ENCODE measurements at places on chromosomes 3 and 15.

- no peak for DNase-seq
These were observed 59.7 kb upstream of the TBL1XR1 start for GRCh38 chr3:177257006-177257405.

DNA sequence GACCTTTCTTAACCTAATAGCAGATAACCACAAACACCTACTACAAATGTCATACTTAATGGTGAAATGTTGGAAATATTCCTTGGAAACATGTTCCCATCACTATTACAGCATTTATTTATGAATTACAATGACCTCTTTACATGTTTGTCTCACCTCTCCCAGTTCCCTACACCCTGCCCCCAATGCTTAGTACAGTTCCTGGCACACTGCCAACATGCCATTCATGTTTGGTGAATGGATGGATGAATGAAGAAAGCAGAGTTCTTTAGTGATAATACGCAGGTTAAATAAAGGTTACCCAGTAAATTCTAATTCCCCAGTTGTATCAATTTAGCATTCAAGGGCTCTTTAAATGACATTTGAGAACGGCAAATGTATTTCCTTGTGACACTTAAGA is 259.9 kb upstream of the ATP11B start:
- no peak for DNase-seq

DNA sequence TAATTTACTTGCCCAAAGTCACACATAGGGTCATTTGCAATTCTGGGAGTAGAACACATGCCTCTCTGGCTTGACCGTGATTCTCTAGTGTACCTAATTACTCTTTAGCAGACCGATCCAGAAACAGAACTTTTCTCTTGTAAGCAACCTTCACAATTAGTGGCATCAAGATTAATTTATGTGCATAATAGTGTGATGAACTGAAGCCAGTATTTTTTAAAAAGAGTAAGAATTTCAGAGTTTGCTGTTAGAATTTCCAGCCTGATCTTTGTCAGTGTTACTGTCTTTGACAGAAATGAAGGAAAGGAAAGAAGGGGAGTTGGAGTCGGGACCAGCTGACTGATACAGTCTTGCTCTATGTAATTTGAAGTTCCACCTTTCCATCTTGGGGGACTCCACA is 137.1 kb downstream of the SPATA16 start:
- DNase-seq, result no peak

DNA sequence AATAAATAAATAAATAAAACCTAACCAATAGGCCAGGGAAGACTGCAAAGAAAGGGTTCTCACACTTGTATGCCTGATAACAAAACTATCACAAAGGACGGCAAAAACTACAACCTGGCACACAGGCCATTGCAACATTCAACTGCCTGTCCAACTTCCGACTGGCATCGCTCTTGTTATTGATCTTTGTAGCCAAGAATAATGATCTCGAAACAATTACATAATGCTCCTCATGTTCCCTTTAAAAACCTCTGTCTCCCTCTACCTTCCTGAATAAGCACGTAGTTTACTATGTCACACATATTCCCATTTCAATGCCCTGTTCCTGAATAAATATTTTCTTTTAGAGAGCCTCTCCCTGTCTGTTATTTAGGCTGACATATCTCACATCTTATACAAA is 74.3 kb downstream of the B3GNT5 start:
- no peak for DNase-seq

GRCh38 chr15:77773903-77774302 is 141.2 kb upstream of the LINGO1 start:
- no peak for DNase-seq

DNA sequence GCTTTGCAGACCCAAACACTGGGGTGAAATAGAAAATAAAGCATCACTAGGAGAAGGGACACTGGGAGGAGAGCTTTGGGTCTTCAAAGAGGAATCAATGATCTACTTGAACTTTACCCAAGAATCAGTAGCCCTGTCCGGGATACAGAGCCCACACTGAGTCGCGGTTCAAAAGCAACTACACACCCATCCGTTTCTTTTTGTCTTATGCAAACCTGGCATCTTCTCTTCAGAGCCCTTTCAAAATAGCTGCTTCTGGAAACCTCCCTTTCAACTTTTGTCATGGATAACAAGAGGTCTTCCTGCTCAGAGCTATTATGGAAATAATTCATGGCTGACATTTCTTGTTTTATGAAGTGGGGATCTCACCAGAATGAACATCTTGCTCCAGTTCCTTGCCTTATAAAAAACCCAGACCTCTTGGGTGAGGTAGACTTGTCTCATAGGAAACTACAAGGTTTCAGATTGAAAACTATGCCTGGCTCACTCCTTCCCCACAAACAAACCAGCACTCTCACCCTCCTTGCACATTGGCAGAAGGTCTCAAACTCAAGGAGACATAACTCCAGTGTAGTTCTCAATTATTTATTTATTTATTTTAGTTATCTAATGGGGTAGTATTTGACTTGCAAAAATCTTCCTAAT is 115.1 kb upstream of the ARHGEF3 start:
- no peak for DNase-seq
